ENCODE measurements at places on chromosomes 6 and 20.
A peak's percentile ranks its signal among the peaks of the same experiment; 100 is the strongest.

GRCh38 chr6:51585264-51585663 is 502.1 kb downstream of the PKHD1 start:
- no peak for DNase-seq

- no peak for DNase-seq
These were observed 158.1 kb downstream of the SMOC2 start for GRCh38 chr6:168599118-168599494.

DNA sequence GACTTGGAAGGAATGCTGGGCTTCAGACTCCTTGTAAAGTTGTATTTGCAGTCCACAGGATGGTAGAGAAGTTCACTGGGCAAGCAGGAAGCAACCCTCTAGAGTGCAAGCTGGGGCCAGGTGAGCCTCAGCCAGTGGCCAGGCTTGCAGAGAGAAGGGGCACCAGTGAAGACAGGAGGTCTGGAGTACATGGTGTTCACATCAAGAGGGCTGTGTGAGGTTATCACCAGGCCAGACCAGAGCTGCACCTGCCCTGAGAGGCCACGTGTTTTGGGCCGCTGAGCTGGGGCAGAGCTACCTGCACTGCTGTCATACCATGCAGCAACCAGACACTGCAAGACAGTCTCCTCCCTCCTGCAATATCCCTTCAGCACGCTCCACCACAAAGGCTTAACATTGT is 79.0 kb downstream of the SH3BGRL2 start:
- no peak for DNase-seq

DNA sequence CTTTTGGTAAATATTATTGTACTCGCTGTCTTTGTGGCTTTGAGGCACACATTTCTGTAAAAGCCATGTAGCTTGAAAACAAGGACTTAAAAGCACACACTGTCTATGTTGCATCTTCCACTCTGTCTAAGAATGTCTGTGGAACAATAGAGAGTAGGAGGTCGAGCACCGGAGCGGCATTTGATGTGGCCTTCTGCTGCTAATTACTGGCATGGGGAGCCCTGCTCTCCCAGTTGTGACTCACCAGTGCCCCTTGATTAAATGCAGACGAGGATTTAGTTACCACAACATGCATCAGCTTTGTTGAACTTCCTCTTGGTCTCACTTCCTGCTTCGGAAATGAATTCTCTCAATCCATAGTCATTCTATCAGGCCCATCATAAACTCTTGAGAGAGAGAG is 680.7 kb upstream of the SLC35B3 start:
- no peak for DNase-seq

- no peak for DNase-seq
These were observed 70.6 kb upstream of the KCNK16 start for GRCh38 chr6:39393075-39393474.

DNA sequence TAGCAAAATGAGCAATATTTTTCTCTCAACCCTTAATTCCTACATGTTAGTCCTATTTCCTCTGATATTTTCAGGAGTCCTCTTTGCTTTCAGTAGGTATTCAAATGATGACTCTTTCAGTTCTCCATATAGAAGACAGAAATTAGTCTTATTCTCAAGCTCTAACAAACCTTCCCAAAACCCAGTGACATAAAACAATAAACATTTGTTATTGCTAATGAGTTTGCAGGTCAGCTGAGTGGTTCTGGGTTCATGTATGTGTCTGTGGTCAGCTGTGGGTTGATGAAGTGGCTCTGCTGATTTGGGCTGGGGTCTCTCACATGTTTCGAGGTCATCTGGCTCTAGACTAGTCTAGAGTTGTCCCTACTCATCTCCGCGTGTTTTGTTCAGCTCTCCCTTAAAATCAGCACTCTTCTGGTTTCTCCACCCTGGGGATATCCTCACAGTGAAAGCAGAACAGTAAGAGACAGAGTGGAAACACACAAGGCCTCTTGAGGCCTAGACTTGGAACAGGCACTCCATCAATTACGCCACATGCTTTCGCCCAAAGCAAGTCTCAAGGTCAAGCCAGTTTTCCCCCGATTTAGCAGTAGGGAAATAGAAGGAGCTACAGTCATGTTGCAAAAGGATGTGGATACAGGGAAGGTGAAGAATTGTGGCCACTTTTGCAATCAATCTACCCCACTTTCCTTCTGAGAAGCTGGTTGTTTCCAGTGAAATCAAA is 273.0 kb downstream of the PLCB1 start:
- DNase-seq, result no peak

DNA sequence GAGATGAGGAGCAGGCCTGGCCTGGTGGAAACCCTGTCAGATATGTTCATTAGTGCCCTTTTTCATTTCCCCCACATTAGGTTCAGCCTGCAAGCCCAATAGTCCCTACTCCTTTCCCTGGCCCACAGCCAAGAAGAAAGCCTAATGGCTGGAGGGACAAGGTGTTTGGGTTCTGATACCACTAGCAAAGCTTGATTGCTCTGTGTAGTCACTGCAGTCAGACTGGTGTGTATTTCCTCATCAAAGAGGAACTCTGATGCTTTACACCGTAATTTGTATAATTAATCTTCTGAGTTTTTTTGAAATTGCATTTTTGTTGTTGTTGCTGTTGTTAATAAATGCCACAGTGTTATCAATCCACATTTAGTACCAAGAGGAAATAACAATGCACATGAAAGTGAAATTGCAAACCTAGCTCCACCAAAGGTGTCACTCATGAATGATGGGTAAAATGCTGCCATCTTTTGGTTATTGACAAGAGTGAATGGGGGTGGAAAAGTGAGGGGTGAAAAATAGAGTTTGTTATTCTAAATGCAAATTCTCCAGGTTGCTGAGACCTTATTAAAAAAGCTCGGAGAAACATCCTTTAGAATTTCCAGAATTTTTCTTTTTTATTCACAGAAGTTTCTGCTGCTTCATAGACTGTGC is 320.2 kb upstream of the POU3F2 start:
- no peak for DNase-seq

GRCh38 chr6:12749531-12750379 is 33.2 kb downstream of the PHACTR1 start:
- no peak for DNase-seq

- no peak for DNase-seq
These were observed 29.1 kb upstream of the YWHAB start for GRCh38 chr20:44856442-44856841.

- no peak for DNase-seq
These were observed 16.1 kb downstream of the FBXL4 start for GRCh38 chr6:98931696-98932095.

DNA sequence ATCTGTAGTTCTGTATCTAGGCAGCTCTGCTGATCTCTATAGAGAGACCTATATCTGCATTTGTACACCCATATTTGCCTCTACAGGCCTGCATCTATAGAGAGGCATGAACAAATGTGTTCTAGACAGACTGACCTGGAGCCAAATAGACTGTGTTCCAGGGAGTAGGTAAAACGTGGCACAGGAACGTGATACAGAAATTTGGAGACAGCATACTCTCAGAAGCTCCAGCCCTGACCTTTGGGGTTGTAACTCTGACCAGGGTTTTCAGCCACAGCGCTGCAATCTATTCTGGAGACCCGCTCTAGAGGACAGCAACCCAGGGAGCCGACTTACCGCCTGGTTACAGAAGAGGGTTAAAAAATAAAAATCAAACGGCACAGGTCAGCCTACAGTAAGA is 983 bp downstream of the RBBP9 start:
- DNase-seq, result no peak

- no peak for DNase-seq
These were observed 1361.8 kb upstream of the CITED2 start for GRCh38 chr6:140736231-140736630.

GRCh38 chr20:53937339-53937741 is 133.1 kb downstream of the BCAS1 start:
- no peak for DNase-seq

GRCh38 chr6:53811082-53811481 is 16.3 kb downstream of the LRRC1 start:
- no peak for DNase-seq

DNA sequence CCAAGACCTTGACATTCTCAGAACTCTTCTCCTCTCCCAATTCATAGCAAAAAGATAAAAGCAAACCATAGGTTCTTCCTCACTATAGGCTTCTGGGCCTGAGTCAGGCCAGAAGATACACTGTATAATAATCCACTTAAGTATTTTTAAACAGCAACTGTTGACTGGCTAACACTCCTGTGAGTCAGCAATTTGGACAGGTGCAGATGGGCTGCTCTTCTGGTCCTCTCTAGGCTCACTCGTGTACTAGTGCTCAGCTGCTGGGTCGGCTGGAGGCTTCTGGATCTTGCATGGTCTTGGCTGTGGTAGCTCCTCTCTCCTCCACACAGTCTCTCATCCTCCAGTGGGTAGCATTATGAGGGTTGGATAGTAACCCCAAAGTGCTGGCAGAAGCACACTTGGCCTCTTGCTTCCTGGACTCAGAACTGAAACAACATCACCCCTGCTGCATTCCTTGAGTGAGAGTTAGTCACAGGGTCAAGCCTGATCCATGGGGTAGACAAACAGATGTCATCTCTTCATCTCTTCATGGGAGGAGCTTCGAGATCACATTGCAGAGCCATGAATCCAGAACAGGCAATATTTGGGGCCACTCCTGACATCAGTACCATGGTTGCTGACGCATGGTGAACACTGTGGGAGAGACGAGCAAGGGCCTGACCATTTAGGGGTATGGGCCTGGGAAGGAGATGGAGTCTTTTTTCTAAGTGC is 86.9 kb downstream of the C6orf118 start:
- DNase-seq, result no peak

DNA sequence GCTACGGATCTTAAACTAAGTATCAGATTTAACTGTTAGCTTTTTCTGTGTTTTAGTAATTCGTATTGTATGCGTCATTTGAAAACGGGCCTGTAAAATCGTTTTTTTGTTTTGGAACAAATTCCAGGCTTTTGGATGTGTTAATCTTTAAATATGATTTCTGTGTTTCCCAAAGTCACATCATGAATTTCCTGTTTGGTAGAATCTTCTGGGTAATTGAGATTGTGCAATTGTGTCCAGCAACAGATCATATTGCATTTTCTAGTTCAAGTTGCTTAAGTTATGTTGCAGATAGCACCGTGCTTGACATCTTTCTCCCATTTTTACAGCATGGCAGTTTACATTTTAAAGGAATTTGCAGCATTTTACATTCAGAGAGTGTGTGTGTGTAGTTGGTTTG is 1.9 kb downstream of the MAPK14 start:
- no peak for DNase-seq

GRCh38 chr6:125312478-125312877 is 10.7 kb upstream of the HDDC2 start:
- no peak for DNase-seq

- DNase-seq, result peak; percentile 17
These were observed 26.2 kb downstream of the TTBK1 start for GRCh38 chr6:43269273-43270007.

- DNase-seq, result no peak
These were observed 49.7 kb upstream of the IFNGR1 start for GRCh38 chr6:137268911-137269310.

DNA sequence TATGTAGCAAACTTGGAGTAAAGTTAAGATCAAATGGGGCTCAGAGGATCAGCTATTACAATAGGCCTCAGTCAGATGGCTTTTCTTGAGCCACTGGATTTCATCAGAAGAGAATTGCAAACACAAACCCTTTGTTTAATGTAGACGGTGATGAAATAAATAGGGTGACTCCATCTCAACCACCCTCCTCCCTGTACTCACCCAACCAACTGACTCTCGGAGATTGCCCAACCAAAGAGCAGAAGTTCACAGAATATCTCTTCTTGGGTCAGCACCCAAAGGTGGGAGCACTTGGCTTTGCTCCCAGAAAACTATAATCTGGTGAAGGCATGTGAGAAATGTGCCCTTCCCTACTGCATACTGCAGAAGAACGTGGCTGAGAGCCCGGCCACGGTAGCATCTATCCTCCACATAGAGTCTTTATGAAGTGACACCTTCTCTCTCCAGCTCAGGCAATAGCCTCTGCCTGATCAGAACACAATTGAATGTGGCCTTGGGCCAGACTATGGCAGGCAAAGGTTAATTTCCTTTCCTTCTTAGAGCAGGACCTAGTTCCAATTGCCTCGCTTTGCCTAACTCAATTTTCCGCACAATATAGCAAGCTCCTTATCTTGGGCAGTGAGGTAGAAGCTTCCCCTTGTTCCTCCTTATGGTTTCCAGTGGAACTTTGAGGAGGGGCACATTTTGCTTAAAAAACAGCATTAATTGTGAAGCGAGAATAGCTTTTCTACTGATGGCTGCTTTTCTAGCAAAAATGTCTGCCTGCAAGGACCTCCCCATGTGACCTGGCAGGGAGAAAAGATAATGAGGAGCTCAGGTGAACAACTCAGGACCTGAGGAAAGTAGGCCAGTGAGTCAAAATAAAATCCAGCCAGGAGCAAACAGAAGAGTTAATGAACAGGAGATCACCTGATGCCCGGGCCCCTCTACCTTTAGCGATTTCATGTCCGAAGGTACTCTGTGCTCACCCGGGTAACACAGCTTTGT is 79.4 kb downstream of the GFOD1 start:
- DNase-seq, result no peak

- DNase-seq, result no peak
These were observed 21.9 kb upstream of the CHMP4B start for GRCh38 chr20:33789109-33789857.

DNA sequence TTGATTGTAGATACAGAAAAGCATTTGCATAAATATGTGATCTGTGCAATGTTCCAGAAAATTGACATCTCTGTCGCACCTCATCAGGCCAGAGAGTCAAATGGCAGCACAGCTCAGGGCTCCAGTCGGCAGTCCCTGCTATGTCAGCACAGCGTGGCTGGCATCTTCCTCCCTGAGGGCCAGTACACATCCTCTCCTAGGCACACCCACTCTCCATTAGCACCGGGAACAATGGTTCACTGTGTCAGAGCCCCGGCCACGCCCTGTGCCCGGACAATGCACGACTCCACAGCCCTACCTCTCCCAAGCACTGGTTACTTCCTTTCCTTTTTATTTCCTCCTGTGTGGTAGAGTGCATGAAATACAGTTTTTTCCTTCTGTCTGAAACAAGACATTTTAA is 114.9 kb downstream of the FOXC1 start:
- DNase-seq, result no peak

DNA sequence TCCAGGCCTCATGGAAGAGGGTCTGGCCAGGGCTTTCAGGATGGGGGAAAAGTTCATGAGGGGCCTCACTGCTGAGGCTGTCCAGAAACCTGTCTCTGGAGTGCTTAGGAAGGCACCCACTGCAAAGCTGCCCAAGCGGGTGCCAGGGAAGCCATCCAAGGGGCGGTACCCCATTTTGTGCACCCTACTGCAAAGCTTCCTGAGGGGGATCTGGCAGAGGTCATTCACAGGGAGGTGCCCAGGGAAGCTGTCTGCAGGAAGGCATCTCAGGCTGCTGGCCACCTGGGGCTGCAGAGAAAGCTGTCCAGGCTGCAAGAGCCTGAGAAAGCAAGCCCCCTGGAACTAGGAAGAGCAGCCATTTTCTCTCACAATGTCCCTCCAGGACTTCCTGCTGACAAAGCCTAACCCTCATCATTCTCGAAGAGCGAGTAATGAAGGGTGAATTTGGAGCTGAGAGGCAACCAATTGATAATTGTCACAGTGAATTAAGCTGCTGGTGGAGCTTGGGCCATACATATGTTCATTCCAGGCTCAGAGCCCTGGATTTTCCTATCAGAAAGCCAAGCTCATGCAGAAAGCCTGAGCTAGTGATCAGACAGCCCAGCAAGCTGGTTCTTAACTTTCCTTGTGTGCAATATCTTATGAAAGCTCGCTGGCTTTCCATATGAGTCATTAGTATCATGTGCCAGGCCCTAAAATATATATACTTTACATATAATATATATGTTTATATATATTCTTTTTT is 62.2 kb upstream of the SLC22A16 start:
- DNase-seq, result no peak

Data from central memory CD4-positive, alpha-beta T cell (primary cell).